Activated CD4-positive, alpha-beta T cell treated with anti-CD3 and anti-CD28 coated beads for 36 hours (primary cell): ENCODE measurements at places on chromosomes 6 and 20. TPM values are rescaled to one million over a fixed set of nuclear protein-coding genes. Genes with fewer than 3 reads are reported as not detected.

RHAG gene
- not detected for total RNA-seq

- H3K36me3 ChIP-seq: no peaks in the 10 kb centered on the region
- no peaks in the 10 kb centered on the region for H3K27me3 ChIP-seq
- peak; percentile 21 for DNase-seq
- H3K27ac ChIP-seq: peak within 1 kb of the TSS; percentile 47
Measured at GRCh38 chr20:35171753-35172433, at the start of gene PROCR. Gene PROCR (plus strand): TSS chr20:35172072. CDS start chr20:35172155, 83 bp downstream.

DNA sequence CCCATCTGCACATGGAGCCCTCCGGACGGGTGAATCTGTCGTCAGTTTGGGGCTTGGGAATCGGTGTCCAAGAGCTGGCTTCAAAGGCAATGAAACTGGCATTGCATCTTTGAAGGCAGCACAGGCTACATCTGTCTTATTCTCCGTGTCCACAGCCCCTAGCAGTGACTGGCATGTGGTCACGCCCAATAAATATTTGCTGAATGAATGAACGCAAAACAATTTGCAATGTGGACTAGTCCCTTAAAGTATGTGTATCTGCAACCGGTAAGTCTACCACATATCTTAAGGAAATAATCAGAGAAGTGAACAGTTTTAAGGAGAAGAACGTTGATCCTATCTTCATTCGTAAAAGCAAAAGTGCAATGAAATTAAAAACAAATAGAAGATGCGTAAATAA lies 8.0 kb upstream of the PMEPA1 start:
- H3K27ac ChIP-seq: no peak overlapping the region
- DNase-seq: no peak
- H3K4me3 ChIP-seq: no peak overlapping the region
- no peaks in the 10 kb centered on the region for H3K36me3 ChIP-seq
- H3K27me3 ChIP-seq: no peaks in the 10 kb centered on the region
- H3K4me1 ChIP-seq: peaks cover 5% of the 10 kb centered on the region

GRCh38 chr6:128124713-128125112 lies 223.9 kb upstream of the THEMIS start:
- no peak overlapping the region for H3K27ac ChIP-seq
- no peaks in the 10 kb centered on the region for H3K27me3 ChIP-seq
- peak; percentile 39 for DNase-seq
- no peak overlapping the region for H3K4me3 ChIP-seq
- H3K36me3 ChIP-seq: no peaks in the 10 kb centered on the region

SEMG1 gene
- not detected for total RNA-seq

TRIM15 gene
- total RNA-seq: 0.18 TPM

DNA sequence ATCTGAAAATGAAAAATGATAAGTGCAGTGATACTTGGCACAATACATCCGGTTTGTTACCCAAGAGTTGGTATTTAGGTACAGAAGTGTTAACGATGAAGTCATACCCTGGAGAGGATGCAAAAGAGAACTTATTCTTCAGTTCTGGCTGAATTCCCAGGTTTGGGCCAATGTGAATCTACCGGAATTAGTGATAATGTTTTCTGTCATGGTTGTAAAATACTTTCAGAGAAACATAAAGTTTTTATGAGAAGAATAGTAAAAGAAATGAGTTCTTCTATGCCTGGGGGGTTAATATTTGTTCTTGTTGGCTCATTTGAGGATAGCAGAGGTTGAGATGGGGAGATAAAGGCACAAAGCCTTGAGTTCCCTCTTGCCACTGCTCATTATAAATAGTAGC lies 509.9 kb upstream of the POU3F2 start:
- no peak overlapping the region for H3K4me3 ChIP-seq
- no peak for DNase-seq
- no peak overlapping the region for H3K27ac ChIP-seq
- H3K4me1 ChIP-seq: no peaks in the 10 kb centered on the region
- H3K27me3 ChIP-seq: no peaks in the 10 kb centered on the region
- H3K36me3 ChIP-seq: no peaks in the 10 kb centered on the region

RNF182 gene
- total RNA-seq: not detected

OLIG3 gene
- not detected for total RNA-seq
